Type B pancreatic cell (in vitro differentiated cells): ENCODE measurements at places on chromosomes 4 and X. TPM values are rescaled to one million over a fixed set of nuclear protein-coding genes. Genes with fewer than 3 reads are reported as not detected.

Gene PCSK1N
- 109 and 246 TPM in 2 replicates for total RNA-seq

- no peaks in the 10 kb centered on the region for H3K27me3 ChIP-seq
- peak overlapping the region; percentile 44 for H3K27ac ChIP-seq
- H3K4me1 ChIP-seq, result peaks cover 36% of the 10 kb centered on the region
- no peak for DNase-seq
These were observed 182.4 kb downstream of the MGST2 start for GRCh38 chr4:139848028-139848427.

Gene CLCN4
- 6.4 and 13.0 TPM in 2 replicates for total RNA-seq

GRCh38 chrX:50721764-50722521 is 92.1 kb downstream of the SHROOM4 start:
- peaks cover 20% of the 10 kb centered on the region for H3K4me1 ChIP-seq
- H3K36me3 ChIP-seq, result no peaks in the 10 kb centered on the region
- no peak overlapping the region for H3K4me3 ChIP-seq
- DNase-seq, result no peak
- no peaks in the 10 kb centered on the region for H3K27me3 ChIP-seq
- peak overlapping the region; percentile 25 for H3K27ac ChIP-seq

DNA sequence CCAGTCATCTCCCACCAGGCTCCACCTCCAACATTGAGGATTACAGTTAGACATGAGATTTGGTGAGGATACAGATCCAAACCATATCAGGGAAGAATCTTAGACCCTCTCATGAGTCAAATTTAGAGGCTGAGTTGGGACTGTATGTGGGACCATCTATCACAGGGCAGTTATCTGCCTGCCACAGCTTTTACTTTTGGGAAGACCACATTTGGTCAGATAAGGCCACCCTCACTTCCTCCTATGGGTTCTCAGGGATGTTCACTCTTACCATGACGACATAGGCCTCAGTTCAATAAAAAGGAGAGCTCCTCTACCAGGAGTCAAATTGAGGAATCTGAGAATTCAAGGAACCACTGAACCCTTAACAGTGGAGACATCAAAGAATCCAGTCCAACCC is 2.1 kb downstream of the MAGEB2 start:
- H3K4me3 ChIP-seq, result no peak overlapping the region
- DNase-seq, result no peak
- peaks cover 4% of the 10 kb centered on the region for H3K4me1 ChIP-seq
- no peak overlapping the region for H3K27ac ChIP-seq

DNA sequence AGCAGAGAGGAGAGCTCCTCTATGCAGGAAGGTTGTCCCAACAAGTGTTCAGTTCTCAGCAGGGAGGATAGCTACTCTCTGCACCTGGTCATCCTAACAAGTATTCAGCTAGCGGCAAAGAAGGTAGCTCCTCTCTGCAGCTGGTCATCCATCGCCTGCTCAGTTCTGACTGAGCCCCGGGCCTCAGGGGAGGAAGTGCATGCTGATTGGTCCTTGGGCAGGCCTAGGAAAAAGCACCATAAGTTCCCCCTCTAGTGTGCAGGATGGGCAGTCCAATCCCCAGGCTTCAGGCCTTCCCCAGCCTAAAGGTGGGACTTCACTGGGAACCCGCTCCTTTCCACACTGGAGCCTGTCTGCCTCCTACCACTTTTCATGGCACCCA is 4.4 kb upstream of the FBXW7 start:
- H3K27ac ChIP-seq, result no peak overlapping the region
- H3K27me3 ChIP-seq, result no peaks in the 10 kb centered on the region
- DNase-seq, result no peak
- peaks cover 4% of the 10 kb centered on the region for H3K36me3 ChIP-seq
- H3K4me1 ChIP-seq, result peaks cover 15% of the 10 kb centered on the region
- no peak overlapping the region for H3K4me3 ChIP-seq

GRCh38 chr4:105548483-105548882 is 3.9 kb upstream of the ARHGEF38 start:
- H3K36me3 ChIP-seq, result no peaks in the 10 kb centered on the region
- H3K4me3 ChIP-seq, result no peak overlapping the region
- H3K4me1 ChIP-seq, result peaks cover 54% of the 10 kb centered on the region
- H3K27me3 ChIP-seq, result no peaks in the 10 kb centered on the region
- DNase-seq, result no peak
- no peak overlapping the region for H3K27ac ChIP-seq

Gene MGAT4D
- total RNA-seq, result not detected in 2 replicates

DNA sequence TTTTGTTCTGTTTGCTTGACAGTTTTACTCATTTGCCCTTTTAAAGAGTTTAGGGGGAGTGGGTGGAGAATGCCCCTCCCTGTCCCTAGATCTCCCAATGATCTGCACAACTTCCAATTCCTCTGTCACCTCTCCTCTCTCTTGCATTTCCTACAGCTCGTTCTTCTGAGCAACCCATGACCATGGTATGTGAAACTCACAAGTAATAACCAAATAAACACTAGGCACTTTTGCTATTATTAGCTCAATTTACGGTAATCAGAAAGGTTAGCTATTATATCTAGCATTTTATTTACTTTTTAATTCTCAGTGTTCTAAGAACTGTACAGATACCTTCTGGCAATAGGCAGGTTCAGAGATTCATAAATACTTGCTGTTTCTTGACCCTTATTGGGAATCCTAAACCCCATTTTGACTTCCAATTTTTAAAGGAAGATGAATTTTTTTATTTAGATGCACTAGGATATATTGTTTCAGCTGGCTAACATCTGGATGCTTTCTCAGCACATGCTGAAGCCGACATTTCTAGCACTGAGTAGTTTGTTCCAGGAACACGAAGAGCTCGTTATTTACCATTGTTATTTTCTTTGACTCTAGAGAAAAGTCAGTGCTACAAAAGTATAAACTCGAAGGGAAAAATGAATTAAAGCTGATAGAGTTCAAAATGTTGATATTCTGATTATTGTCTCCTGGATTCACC is 194.7 kb upstream of the TLL1 start:
- H3K27me3 ChIP-seq, result no peaks in the 10 kb centered on the region
- no peak for DNase-seq
- H3K36me3 ChIP-seq, result no peaks in the 10 kb centered on the region
- H3K4me1 ChIP-seq, result no peaks in the 10 kb centered on the region

GRCh38 chrX:56986138-56986537 is 9.2 kb downstream of the SPIN3 start:
- DNase-seq, result no peak
- H3K4me1 ChIP-seq, result no peaks in the 10 kb centered on the region
- H3K27me3 ChIP-seq, result no peaks in the 10 kb centered on the region

Gene RASL11B
- 2.7 and 15.7 TPM in 2 replicates for total RNA-seq

DNA sequence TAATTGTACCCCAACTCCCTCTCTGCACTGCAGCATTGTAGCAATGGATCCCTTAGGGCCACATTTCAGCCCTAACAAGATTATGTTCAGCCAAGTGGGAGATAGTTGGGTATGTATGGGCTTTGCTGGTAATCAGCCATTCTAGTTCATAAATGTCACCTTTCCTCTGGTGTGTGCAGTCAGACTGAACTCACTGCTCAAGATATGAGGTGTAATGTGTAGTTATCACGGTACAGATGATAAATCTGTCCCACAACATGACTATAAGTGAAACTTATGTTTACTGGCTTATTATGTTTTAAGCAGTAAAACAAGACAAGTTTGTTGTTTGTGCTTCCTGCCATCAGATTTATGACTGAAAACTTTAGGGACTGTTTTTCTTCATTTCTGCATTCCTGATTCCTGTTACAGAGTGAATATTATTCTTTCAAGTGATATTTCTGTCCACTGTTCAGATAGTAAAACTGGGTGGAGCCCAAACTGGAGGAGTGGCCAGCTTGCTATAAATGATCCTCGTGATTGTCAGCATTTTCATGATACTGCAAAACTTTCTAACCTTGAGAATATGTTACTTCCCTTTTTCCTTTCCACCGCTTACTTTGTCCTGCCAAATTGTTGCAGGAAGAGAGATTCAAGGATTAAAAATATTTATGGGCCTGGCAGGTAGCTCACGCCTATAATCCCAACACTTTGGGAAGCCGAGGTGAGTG is 44.9 kb downstream of the ANAPC4 start:
- H3K27ac ChIP-seq, result no peak overlapping the region
- H3K27me3 ChIP-seq, result no peaks in the 10 kb centered on the region
- DNase-seq, result no peak
- H3K4me3 ChIP-seq, result no peak overlapping the region
- no peaks in the 10 kb centered on the region for H3K4me1 ChIP-seq

Gene SMIM43
- 0.60 and 1.4 TPM in 2 replicates for total RNA-seq

Gene PRMT9
- 9.2 and 12.5 TPM in 2 replicates for total RNA-seq

DNA sequence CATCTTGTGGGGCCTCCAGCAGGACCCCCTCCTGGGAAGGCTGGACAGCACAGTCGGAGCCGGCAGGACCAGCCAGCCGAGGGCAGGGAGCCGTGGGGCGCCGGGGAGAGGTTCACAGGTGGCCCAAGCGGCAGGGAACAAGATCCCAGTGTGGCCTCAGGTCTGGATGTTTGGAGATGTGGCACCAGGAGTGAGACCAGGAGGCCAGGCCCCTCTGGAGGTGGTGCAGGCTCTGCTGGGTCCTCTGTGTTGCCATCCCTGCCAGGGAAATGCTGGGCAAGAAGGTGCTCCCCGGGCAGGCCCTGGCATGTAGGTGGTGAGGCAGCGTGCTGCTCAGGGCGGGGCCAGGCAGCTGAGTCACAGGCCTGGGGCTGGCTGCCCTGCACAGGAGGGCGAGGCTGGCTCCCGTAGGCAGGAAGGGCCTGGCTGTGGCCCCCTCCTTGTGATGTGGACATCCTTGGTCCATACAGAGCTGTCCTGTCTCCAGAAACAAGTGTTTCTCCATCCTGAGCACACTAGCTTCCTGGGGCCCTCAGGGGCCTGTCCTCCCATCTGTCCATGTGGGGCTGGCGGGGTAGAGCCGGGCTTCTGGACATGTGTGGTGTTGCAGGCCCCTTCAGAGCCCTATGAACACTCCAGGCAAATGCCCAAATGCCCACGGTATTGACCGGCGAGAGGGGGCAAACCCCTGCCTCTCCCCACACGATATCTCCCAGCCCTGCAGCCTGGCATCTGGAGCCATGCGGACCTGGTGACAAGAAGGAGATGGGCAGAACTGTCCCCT is 4.8 kb upstream of the HGFAC start:
- no peak overlapping the region for H3K27ac ChIP-seq
- H3K27me3 ChIP-seq, result no peaks in the 10 kb centered on the region
- no peak for DNase-seq
- no peaks in the 10 kb centered on the region for H3K36me3 ChIP-seq
- no peaks in the 10 kb centered on the region for H3K4me1 ChIP-seq

GRCh38 chrX:14825851-14826250 is 47.0 kb downstream of the FANCB start:
- no peaks in the 10 kb centered on the region for H3K36me3 ChIP-seq
- no peak for DNase-seq
- no peaks in the 10 kb centered on the region for H3K4me1 ChIP-seq
- H3K27ac ChIP-seq, result no peak overlapping the region
- H3K4me3 ChIP-seq, result no peak overlapping the region

GRCh38 chrX:110210417-110211139 is 107.3 kb downstream of the AMMECR1 start:
- H3K4me1 ChIP-seq, result peaks cover 21% of the 10 kb centered on the region
- H3K36me3 ChIP-seq, result peaks cover 7% of the 10 kb centered on the region
- no peak for DNase-seq
- H3K27ac ChIP-seq, result peak overlapping the region; percentile 82

- no peaks in the 10 kb centered on the region for H3K27me3 ChIP-seq
- no peak overlapping the region for H3K27ac ChIP-seq
- no peak for DNase-seq
- H3K4me3 ChIP-seq, result no peak overlapping the region
- H3K36me3 ChIP-seq, result no peaks in the 10 kb centered on the region
These were observed 146.1 kb upstream of the NEIL3 start for GRCh38 chr4:177163532-177163931.

GRCh38 chr4:36824682-36825081 is 419.9 kb upstream of the NWD2 start:
- H3K27me3 ChIP-seq, result no peaks in the 10 kb centered on the region
- no peak for DNase-seq
- no peaks in the 10 kb centered on the region for H3K36me3 ChIP-seq
- H3K4me3 ChIP-seq, result no peak overlapping the region
- no peaks in the 10 kb centered on the region for H3K4me1 ChIP-seq
- H3K27ac ChIP-seq, result no peak overlapping the region

GRCh38 chrX:20116087-20116576 is 575 bp downstream of the MAP7D2 start:
- no peak overlapping the region for H3K27ac ChIP-seq
- peak overlapping the region; percentile 79 for H3K4me3 ChIP-seq
- H3K4me1 ChIP-seq, result no peaks in the 10 kb centered on the region
- H3K36me3 ChIP-seq, result no peaks in the 10 kb centered on the region
- peaks cover 19% of the 10 kb centered on the region for H3K27me3 ChIP-seq
- DNase-seq, result no peak

GRCh38 chr4:8067274-8067936 is 91.2 kb downstream of the ABLIM2 start:
- H3K27ac ChIP-seq, result no peak overlapping the region
- H3K4me1 ChIP-seq, result no peaks in the 10 kb centered on the region
- H3K36me3 ChIP-seq, result peaks cover 3% of the 10 kb centered on the region
- DNase-seq, result no peak
- no peak overlapping the region for H3K4me3 ChIP-seq

Gene SHOX
- not detected in 2 replicates for total RNA-seq

GRCh38 chr4:184148738-184149637 is 68.7 kb downstream of the ENPP6 start:
- peaks cover 5% of the 10 kb centered on the region for H3K27me3 ChIP-seq
- peaks cover 18% of the 10 kb centered on the region for H3K4me1 ChIP-seq
- no peak overlapping the region for H3K4me3 ChIP-seq

Gene PABPC4L
- total RNA-seq, result 2.0 and 6.0 TPM in 2 replicates

- DNase-seq, result no peak
- H3K27ac ChIP-seq, result no peak overlapping the region
- no peak overlapping the region for H3K4me3 ChIP-seq
- H3K27me3 ChIP-seq, result no peaks in the 10 kb centered on the region
- no peaks in the 10 kb centered on the region for H3K36me3 ChIP-seq
These were observed 139.9 kb upstream of the USP9X start for GRCh38 chrX:40945361-40945713.

Gene SAGE1
- total RNA-seq, result not detected in 2 replicates

DNA sequence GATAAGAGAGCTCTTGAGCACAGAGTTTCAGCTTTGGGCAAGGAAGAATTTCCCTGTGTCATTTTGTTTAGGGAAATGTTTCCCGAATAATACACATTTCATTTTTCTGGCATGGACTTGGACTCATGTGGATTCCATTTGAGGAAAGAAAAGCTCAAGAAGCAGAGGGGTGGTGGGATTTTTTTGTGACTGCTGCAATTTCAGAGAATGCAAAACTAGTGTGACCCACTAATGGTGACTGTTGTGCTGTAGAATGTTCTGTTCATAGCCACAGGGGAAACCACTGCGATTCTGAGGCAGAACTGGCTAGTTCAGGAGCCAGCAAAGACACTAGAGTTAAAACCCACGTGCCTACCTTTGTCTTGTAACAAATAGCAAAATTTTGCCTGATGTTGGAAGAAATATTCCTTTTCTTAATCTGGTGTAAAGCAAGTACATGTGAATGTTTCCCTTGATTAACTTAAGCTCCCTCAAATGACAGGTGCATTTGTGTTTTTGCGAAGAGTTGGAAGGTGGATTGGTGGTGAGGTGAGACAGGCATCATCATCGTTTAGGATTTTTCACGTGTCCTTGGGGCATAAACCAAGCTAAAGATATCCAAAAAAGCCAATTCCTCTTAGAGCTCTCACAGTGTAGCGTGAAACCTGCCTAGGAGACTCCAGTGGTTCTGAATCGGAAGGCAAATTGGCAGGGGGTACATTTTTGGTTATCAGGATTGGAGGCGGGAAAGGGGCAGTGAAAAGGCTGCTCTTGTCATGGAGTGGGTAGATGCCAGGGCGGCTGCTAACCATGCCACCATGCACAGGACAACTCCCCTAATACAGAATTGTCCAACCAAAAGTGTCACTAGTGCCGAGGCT is 38.0 kb upstream of the FAM9C start:
- H3K4me1 ChIP-seq, result peaks cover 15% of the 10 kb centered on the region
- no peaks in the 10 kb centered on the region for H3K36me3 ChIP-seq
- H3K27ac ChIP-seq, result no peak overlapping the region
- no peak overlapping the region for H3K4me3 ChIP-seq
- H3K27me3 ChIP-seq, result no peaks in the 10 kb centered on the region
- no peak for DNase-seq
